ENCODE measurements at places on chromosomes 3 and 15. TPM values are rescaled to one million over a fixed set of nuclear protein-coding genes. Genes with fewer than 3 reads are reported as not detected.

Gene TYRO3
- 0.89 TPM for total RNA-seq

Gene SCN11A
- total RNA-seq = not detected

Gene ITGA11
- total RNA-seq = not detected

Gene PPP1R14D
- total RNA-seq = not detected

Gene PROS1
- 0.65 TPM for total RNA-seq

Gene CCR3
- 0.23 TPM for total RNA-seq

GRCh38 chr3:65194744-65195143 is 506.9 kb upstream of the ADAMTS9 start:
- H3K4me1 ChIP-seq = no peaks in the 10 kb centered on the region
- H3K27me3 ChIP-seq = no peaks in the 10 kb centered on the region
- H3K4me3 ChIP-seq = no peak overlapping the region
- DNase-seq = no peak
- H3K27ac ChIP-seq = no peak overlapping the region

GRCh38 chr3:2826453-2826852 is 283.7 kb downstream of the IL5RA start:
- no peaks in the 10 kb centered on the region for H3K36me3 ChIP-seq
- no peak overlapping the region for H3K4me3 ChIP-seq
- H3K27ac ChIP-seq = no peak overlapping the region
- H3K27me3 ChIP-seq = peaks cover 5% of the 10 kb centered on the region
- H3K4me1 ChIP-seq = no peaks in the 10 kb centered on the region

DNA sequence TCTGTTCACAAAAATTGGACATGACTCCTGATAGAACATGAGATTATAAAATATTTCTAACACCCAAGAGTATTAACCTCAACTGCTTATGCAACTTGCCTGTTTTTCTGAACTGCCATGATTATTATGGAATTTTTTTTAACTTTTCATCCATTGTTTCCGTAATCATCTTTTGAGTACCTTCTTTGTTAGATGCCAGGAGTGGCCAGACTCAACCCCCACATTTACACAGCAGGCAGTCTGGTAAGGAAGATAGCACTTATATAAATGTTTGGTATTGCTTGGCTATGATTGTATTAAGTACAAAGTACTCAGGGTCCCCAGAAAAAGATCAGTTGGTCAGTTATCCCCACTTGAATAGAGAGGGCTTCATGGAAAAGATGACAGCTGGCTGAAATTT is 74.3 kb downstream of the CRYBG3 start:
- peaks cover 4% of the 10 kb centered on the region for H3K36me3 ChIP-seq
- H3K4me1 ChIP-seq = peaks cover 4% of the 10 kb centered on the region
- DNase-seq = no peak
- H3K4me3 ChIP-seq = no peak overlapping the region

- H3K4me3 ChIP-seq = no peak overlapping the region
- no peaks in the 10 kb centered on the region for H3K4me1 ChIP-seq
- peaks cover 20% of the 10 kb centered on the region for H3K27me3 ChIP-seq
- no peak overlapping the region for H3K27ac ChIP-seq
These were observed 389.0 kb upstream of the C2CD4B start for GRCh38 chr15:62553911-62554563.

DNA sequence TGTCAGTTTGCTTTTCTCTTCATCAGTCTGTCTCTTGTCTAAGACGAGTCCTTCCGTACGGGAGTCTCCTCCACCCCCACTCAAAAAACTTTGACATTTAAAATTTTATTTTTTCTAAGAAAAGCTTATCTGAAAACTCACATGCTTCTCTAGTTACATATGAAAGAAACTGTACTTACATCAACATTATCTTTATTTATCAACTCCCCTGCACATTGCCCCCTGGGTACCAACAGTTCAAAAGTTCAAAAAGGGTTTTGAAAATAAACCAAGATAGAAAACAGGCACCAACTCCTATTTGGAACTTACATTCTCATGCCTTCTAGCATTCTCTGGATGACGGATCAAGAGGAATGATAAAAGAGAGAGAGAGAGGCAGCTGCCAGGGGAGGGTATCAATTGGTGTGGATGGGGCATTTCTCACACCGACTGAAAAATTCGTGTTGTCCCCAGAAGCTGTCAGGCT is 182.5 kb downstream of the FOXP1 start:
- DNase-seq = no peak
- H3K27me3 ChIP-seq = no peaks in the 10 kb centered on the region
- H3K4me3 ChIP-seq = no peak overlapping the region
- H3K4me1 ChIP-seq = peaks cover 43% of the 10 kb centered on the region
- peaks cover 3% of the 10 kb centered on the region for H3K36me3 ChIP-seq

GRCh38 chr3:38689774-38690173 is 40.3 kb upstream of the SCN5A start:
- no peak for DNase-seq
- no peaks in the 10 kb centered on the region for H3K36me3 ChIP-seq
- peaks cover 13% of the 10 kb centered on the region for H3K27me3 ChIP-seq
- H3K27ac ChIP-seq = no peak overlapping the region

DNA sequence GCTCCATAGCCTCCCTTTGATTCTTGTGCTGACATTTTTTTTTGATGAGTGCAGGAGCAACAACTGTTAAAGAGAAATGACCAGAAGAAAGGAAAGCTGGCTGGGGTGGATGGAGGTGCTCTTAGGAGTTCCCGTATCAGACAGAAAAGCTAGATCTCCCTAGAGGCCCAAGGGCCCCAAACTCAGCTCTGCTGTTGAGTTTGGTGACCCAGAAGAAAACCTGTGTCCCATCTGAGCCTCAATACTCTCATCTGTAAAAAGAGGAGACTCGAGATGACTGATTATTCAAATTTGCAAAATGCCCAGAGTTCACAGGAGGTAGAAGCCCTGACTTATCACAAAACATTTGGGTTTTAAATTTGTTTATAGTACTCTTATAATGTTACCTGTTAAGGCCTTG is 142.4 kb downstream of the TIGIT start:
- no peak overlapping the region for H3K4me3 ChIP-seq
- no peaks in the 10 kb centered on the region for H3K36me3 ChIP-seq
- DNase-seq = no peak
- no peaks in the 10 kb centered on the region for H3K27me3 ChIP-seq
- no peak overlapping the region for H3K27ac ChIP-seq

DNA sequence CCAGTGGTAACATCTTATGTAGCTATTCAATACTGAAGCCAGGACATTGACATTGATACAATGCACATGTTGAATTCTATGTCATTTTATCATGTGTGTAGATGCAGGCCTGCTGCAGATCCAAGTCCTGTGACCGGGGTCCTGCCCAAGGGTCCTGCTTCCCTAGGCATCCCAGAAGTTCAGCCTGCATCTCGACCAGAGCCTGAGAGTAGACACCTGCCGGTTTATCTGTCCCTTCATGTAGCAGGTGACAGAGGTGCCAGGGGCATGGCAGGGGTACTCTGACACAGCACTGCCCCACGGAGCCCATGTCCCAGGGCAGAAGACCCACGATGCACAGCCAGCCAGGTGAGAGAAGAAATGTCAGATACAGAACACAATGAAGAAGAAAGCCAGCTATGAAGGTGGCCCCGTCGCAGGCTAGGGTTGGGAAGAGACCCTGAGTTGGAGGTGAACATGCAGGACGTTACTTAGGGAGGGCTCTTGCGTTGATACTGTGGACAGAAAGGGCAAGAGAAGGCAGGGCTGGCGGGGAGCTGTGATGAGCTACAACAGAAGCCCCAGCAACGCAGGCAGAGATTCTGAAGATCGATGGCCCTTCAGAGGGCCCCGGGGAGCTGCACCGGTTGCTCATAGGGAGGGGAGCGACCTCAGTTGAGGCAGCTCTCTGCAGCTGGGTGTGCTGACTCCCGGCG is 51.0 kb downstream of the TPRA1 start:
- H3K4me3 ChIP-seq = no peak overlapping the region
- peaks cover 10% of the 10 kb centered on the region for H3K4me1 ChIP-seq
- DNase-seq = no peak
- peaks cover 42% of the 10 kb centered on the region for H3K27me3 ChIP-seq

- no peak for DNase-seq
- H3K4me1 ChIP-seq = peaks cover 15% of the 10 kb centered on the region
- H3K27ac ChIP-seq = no peak overlapping the region
- H3K27me3 ChIP-seq = peaks cover 25% of the 10 kb centered on the region
- H3K36me3 ChIP-seq = peaks cover 5% of the 10 kb centered on the region
These were observed 10.7 kb downstream of the IGF1R start for GRCh38 chr15:98658831-98659699.

DNA sequence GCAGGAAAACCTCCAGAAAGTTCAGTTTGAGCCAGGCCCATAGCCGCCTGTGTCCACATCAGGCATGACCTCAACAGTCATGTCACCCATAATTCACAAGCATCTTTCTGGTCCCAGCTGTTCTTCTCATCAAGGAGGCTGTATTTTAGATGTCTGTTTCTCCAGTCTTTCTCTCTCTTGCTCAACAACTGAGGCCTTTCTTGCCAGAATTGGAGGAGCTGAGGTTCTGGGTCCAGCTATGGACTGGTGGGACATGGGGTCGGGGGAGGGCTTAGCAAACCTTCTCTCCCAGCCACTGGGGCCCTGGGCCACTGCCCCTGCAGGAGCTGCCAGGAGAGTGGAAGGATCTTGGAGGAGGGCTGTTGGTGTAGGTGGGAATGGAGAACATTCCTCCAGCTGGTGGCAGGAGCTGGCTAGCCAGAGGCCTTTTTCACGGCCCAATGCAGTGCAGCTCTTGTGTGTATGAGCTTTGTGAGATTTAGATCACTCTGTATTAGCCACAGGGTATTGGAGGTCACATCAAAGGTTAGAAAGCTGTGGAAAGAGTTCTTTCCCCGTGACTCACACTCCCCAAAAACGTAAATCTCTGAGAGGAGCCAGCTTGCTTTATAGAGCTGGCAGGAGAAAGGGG is 23.5 kb downstream of the MAGEF1 start:
- H3K27ac ChIP-seq = no peak overlapping the region
- peaks cover 4% of the 10 kb centered on the region for H3K4me1 ChIP-seq
- no peak overlapping the region for H3K4me3 ChIP-seq

DNA sequence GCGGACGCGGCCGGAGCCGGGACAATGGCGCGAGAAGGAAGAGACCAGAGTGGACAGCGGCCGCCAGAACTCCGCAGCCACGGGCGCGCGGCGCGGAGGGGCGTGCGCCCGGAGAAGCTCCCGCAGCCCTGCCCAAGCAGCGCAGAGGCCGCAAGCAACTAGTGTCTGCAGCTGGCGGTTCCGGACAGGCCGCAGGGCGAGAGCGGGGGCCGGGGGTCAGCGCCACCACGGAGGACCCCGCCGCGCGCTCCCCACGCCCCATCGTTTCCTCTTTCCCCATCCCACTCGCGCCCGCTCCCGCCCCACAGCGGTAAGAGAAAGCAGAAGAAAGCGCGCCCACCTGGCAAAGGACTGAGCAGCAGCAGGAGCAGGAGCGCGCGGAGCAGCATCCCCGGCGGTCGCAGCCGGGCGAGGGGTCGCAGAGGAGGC is 440 bp downstream of the PRTG start:
- H3K36me3 ChIP-seq = peaks cover 2% of the 10 kb centered on the region
- no peak for DNase-seq
- no peak overlapping the region for H3K27ac ChIP-seq
- peaks cover 28% of the 10 kb centered on the region for H3K27me3 ChIP-seq
- H3K4me1 ChIP-seq = peaks cover 4% of the 10 kb centered on the region

DNA sequence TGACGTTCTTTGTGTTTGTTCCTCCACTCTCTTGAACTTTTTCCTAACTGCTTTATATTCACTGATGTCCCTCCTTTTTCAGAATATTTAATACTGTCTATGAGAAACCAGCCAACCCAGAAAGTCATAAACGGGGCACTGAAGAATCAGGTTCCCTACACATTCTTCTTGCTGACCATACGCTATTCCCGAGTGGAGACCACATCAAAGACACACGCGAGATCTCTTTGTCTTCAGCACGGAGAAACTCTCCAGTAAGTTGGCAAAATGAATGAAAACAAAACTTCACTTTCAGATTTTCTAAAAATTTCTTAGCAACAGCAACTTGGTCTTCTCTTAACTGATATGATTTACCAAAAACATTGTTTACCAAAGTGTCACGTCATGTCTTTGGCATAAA is 22.6 kb downstream of the FAM174B start:
- H3K36me3 ChIP-seq = no peaks in the 10 kb centered on the region
- no peak overlapping the region for H3K4me3 ChIP-seq
- H3K4me1 ChIP-seq = peaks cover 7% of the 10 kb centered on the region

- peaks cover 10% of the 10 kb centered on the region for H3K27me3 ChIP-seq
- H3K27ac ChIP-seq = no peak overlapping the region
These were observed 21.8 kb upstream of the CLDN16 start for GRCh38 chr3:190366133-190366532.

GRCh38 chr3:164459521-164460151 is 618.7 kb downstream of the SI start:
- no peak overlapping the region for H3K4me3 ChIP-seq
- H3K27ac ChIP-seq = no peak overlapping the region
- no peaks in the 10 kb centered on the region for H3K4me1 ChIP-seq
- no peaks in the 10 kb centered on the region for H3K36me3 ChIP-seq
- H3K27me3 ChIP-seq = no peaks in the 10 kb centered on the region

DNA sequence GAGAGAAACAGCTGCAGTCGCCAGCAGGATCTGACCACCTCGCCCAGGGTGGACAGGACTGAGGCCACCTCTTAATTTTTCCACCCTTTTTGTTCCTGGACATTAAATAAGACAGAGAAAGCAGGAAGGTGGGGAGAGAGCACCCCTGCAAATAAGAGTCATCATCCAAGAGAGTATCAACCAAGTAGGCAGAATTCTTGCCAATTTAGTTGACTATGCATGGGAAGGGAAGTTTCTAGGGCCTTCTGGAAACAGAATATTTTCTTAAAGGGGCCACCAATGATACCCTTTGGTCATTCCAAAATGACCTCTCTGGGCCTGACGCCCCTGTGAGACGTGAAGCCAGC is 136.2 kb downstream of the TJP1 start:
- no peak overlapping the region for H3K27ac ChIP-seq
- no peaks in the 10 kb centered on the region for H3K36me3 ChIP-seq
- H3K27me3 ChIP-seq = peaks cover 18% of the 10 kb centered on the region

DNA sequence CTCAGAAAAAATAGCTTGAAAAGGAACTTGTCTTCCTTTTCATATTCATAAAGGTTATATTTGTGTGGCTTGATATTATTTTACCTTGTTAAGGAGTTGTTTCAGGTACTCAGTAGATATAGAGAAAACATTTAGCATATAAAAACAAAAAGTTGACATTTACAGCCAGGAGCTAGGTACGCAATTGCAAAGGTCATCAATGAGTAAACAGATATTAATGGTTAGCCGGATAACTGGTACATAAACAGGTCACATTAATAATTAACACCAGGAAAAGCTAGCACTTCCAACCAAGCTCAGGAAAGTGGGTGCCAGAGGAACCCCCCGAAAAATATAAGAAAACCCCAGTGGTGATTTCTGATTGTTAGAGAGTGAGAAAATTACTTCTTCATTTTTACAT is 146.6 kb upstream of the NR2F2 start:
- DNase-seq = no peak
- H3K36me3 ChIP-seq = no peaks in the 10 kb centered on the region
- H3K4me1 ChIP-seq = no peaks in the 10 kb centered on the region

DNA sequence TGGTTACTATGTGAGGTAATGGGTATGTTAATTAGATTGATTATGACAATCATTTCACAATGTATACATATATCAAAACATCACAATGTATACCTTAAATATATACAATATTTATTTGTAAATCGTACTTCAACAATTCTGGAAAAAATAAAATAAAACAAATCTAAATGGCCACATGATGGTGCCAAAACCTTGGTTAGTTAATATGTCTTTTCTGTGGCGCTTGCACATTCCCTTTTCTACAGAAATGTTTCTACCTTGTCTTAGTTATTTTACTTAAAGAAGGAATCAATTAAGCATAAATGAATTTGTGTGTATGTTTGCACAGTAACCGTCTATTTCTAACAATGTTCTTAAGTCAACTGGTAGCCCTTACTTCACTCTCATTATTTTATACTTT is 53.4 kb downstream of the OXSM start:
- DNase-seq = no peak
- H3K27me3 ChIP-seq = peaks cover 4% of the 10 kb centered on the region
- H3K27ac ChIP-seq = no peak overlapping the region
- H3K4me3 ChIP-seq = no peak overlapping the region

Data from T-helper 17 cell (primary cell).